NCI-H1092 treated with DMSO at 0.1 percent for 48 hours (cell line): ENCODE measurements at places on chromosomes 7 and 10.

DNA sequence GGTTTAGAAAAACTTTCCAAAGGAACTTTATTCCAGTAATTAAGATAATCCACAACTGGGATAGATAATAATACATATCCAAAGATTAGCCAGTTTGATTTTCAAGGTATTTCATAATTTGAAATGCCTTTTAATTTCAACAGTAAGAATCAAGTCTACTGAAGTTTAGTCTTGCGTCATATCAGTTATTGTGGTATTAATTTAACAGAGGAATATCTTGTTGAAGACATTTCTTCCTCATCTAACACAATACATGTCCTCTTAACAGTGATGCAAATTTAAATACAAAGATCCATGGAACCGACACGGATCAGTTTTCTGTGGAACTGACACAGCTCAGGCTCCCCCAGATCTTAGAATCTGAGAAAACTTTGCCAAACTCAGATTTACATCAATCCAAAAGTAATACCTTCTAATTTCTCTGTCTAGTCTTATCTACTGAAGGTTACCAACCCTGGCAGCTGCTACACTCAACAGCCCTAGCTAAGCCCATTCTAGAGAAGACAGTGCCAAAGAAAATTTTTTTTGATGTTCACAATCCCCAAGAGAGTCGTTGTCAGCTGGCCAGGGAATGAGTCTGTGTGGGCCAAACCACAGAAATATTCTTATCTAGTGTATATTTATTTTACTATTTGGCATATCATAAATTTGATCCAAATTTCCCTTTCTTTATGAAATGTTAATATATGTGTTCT is 365.2 kb upstream of the MEOX2 start:
- no peak for DNase-seq

DNA sequence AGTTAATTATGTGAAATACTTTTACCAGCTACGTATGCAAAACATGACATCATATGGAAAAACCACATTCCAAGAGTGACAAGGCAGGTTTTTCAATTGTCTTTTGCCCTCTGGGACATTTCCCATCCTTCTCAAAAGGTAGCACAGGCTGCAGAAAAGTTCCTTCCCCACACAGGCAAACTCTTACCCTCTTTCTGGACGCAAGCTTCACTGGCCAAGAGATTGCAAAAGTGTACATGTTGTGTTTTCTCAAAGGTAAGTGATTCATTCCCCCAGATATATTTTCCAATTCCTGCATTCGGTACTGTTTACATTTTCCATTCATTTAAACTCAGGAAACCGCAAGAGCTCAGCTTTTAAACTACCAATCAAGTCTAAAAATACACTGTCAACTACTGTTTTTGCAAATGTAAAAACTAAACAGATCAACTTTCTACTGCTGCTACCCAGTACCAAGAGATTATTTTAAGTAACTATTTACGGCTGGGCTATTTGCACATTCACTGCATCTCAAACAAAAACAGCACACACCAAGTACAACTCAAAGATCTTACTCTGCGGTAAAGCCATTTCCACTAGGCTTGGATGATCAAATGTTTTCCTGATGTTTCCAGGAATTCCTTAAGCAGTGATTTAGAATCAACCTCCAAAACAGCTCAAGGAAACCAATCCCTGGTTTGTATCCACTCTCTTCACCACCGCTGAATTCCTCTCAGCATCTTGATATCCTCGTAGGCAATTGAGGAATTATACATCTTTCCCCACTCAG is 233.6 kb upstream of the CCDC6 start:
- DNase-seq = no peak

GRCh38 chr7:25321424-25321823 is 93.1 kb upstream of the NPVF start:
- no peak for DNase-seq

- DNase-seq = no peak
These were observed 182.6 kb downstream of the FZD1 start for GRCh38 chr7:91446819-91447218.

DNA sequence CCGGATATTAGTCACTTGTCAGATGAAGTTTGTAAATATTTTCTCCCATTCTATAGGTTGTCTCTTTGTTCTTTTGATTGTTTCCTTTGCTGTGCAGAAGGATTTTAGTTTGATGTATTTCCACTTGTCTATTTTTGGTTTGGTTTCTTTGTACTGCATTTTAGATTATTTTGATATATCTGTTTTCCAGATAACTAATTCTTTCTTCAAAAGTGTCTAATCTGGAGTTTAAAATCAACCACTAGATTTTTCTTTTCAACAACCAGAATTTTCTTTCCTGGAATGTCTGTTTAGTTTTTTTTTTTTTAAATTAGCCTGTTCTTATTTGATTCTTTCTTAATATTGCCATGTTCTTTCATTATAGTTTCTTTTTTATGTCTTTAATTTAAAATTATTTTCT is 116.8 kb upstream of the INHBA start:
- no peak for DNase-seq
